RPMI7951 (cell line): ENCODE measurements at places on chromosomes 7 and 10. TPM values are rescaled to one million over a fixed set of nuclear protein-coding genes. Genes with fewer than 3 reads are reported as not detected.

DNA sequence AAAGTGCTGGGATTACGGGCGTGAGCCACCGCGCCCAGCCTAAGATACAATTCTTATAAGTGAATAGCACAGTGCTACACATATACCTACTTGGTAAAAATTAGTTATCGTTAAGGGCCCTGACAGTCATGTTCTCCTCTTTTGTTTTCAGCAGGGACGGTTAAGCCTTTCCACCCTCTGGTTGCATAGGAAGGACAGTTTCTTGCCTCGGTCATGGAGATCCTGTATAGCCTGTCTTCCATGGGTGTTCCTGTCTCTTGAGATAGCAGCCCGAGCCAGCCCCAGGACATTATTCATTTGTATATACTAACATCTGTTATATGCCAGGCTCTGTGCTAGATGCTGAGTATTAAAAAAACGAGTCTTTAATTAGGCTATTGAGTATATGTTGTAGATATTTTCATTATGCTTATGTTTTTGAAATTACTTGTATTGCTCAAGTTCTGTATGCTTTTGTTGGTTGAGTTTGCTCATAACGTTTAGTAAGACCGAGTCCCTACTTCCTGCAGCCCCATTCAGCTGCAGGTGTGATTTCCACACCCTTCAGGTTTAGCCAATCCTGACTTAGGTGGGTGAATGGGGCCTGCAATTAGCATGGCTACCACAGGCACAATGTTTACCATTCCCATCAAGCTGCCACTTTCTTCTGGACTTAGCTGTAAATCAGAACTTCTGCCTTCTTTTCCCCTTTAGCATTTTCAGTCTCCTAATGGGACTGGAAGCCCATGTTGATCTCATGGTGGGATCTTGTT, 24.8 kb downstream of the CCSER2 start:
- no peak for DNase-seq

GRCh38 chr10:45373003-45373575, 927 bp upstream of the ALOX5 start:
- no peak for DNase-seq

DNA sequence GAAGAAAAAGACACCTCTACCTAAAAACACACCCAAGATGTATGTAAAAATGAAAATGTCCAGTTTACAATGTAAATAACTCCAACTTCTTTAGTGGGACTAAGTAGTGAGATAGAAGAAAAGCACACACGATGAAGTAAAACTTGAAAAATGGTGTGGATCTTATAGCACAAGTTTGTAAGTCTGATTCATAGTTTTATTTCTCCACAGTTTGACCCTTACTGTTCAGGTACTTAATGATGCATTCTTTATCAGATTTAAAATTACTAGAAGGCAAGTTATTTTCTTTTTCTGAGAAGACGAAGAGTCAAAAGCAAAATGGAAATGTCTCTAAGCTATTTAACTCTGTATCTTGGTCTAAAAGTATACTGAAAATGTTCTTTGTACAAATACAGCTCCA, 6.1 kb downstream of the NAMPT start:
- DNase-seq, result no peak

- no peak for DNase-seq
Measured at GRCh38 chr7:51731075-51731474, 414.5 kb upstream of the COBL start.

GRCh38 chr7:152108359-152108758, 82.9 kb downstream of the GALNT11 start:
- DNase-seq, result peak; percentile 30

- no peak for DNase-seq
Measured at GRCh38 chr7:138500892-138501291, 40.8 kb downstream of the TRIM24 start.

GRCh38 chr7:20894806-20895205, 108.1 kb upstream of the SP8 start:
- peak; percentile 28 for DNase-seq

DNA sequence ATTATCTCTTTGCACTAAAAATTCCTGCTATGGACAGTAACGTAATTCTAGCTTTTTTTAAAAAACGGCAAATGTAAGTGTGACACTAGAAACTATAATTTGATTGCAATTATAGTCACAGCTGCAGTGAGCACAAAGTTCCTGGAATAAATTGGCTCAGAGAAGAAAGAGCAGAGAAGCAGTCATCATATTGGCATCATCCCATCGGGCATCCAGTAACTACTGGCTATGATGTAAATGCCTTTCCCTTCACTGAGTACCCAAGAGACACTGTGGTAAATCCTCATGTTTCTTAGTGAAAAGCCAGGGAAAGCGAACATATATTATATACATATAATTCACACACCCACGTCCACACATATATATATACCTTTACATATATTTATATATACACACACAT, 43.6 kb downstream of the PIP4K2A start:
- DNase-seq, result no peak

GRCh38 chr10:112842832-112843360, 107.2 kb upstream of the TCF7L2 start:
- peak; percentile 10 for DNase-seq

- DNase-seq, result no peak
Measured at GRCh38 chr10:89248990-89249389, 2.6 kb downstream of the LIPA start.

DNA sequence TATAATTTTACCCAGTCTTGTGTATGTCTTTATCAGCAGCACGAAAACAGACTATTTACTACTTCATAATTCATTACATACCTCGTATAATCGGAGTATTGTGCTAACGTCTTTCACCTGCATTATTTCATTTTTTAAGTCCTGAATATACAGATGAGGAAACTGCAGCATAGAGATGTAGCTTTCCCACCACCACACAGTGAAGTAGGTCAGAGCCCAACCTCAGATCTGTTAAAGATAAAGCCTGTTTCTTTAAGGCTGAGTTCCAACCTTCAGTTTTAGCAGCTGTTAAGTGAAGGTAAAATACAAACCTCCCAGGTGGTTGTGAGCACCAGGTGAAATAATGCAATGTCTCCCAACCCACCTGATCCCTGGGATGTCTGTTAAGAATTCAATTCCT, 2.0 kb upstream of the ADAM12 start:
- no peak for DNase-seq

- no peak for DNase-seq
Measured at GRCh38 chr7:46170792-46171191, 249.7 kb upstream of the IGFBP3 start.

GRCh38 chr7:28239823-28240204, 59.2 kb upstream of the JAZF1 start:
- DNase-seq, result no peak

DNA sequence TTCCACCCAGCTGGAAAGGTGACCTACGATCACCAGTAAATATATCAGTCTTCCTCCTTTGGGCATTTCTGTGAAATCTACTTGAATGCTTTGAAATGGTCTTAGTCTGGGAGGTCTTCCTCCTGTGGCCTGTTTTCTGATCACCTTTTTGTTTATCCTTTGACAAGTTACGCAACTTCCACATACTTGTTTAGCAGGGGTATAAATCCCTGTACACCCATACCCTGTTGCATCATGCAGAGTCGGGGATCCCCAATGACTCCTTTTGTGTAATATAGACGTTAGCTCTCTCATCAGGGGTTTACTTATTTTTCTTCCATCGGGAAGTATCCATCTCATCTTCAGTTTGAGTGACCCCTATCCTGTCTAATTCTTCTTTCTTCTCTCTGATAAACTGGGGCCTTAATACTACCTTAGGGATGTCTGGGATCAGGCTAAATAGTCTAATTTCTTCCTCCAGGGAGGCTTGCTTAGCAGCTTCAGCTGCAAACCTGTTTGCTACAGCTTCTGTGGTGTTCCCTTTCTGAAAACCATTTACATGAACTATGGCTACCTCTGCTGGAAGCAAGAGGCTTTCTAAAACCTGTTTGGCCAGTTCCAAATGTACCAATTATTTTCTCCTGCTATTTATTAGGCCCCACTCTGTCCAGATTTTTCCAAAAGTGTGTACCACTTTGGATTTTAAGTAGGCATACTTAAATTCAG, 25.8 kb downstream of the MAPK8 start:
- DNase-seq, result no peak

GRCh38 chr7:40884241-40884640, 749.4 kb downstream of the SUGCT start:
- no peak for DNase-seq

DNA sequence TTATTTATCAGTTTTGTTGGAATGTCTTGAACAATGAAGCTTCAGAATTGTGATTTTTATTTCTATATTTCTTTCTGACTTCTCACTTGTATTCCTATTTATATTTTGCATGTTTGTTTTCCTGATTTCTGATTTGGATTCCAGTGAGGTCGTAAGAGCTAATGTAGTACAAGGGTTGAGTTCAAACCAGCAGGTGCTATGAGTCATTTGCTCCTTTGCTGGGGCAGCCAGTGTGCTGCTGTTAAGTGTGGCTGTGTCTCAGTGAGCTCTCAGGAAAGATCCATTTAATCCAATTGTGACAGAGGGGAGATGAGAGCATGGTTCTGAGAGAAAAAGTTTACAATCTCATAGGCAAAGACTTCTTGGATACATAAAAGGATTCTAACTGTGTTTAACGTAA, 48.6 kb downstream of the MCU start:
- peak; percentile 32 for DNase-seq

DNA sequence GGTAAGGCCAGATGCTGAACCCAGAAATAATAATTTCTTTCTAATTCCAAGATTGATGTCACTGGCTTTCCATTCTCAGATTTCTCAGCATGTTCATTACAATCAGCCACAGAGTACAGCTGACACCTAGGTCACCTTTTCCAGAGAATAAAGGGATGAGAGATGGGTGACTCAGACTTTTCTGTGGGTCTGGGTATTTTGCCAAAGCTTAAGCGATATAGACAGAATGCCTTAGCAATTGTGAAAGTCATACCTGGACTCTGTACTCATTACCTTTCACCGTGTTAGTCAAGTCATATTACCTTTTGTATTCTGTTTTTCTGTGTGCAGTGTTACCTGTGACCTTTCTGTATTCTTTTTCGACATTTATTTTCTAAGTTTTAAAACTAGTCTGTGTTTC, 10.6 kb upstream of the PRTFDC1 start:
- DNase-seq, result peak; percentile 58

- DNase-seq, result no peak
Measured at GRCh38 chr7:1539181-1539881, 8.8 kb downstream of the MAFK start.

- DNase-seq, result no peak
Measured at GRCh38 chr7:34787586-34787985, 129.6 kb downstream of the NPSR1 start.

DNA sequence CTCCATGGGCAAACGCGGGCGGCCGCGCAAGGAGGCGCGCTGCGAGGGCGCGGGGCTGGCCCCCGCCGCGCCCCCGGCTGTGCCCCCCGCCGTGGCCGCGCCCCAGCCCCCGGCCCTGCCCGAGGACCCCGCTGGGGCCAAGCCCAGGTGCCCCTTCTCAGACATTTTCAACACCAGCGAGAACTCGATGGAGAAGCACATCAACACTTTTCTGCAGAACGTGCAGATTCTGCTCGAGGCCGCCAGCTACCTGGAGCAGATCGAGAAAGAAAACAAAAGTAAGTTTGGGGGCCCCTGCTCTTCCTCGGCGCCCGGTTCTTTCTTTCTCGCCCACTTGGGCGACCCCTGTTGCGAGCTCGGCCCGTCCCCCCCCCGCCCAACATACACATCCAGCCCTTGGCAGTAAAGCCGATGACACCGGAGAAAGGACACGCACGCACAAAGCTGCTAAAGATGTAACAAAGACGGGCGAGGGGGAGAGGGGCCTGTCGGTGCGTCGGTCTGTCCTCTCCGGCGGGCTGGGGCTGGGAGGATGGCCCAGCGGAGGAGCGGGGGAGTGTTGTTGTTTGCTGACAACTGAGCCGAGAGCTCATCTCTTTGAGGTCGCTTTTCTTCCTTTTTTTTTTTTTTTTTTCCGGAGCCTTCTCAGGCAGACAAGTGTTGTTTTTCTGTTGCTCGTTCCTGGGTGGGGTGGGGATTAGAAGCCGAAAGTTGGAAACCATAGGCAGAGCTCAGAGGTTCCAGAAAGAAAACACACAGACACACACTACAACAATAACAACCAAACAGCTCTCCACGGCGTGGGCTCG, 604 bp downstream of the MXI1 start:
- no peak for DNase-seq

DNA sequence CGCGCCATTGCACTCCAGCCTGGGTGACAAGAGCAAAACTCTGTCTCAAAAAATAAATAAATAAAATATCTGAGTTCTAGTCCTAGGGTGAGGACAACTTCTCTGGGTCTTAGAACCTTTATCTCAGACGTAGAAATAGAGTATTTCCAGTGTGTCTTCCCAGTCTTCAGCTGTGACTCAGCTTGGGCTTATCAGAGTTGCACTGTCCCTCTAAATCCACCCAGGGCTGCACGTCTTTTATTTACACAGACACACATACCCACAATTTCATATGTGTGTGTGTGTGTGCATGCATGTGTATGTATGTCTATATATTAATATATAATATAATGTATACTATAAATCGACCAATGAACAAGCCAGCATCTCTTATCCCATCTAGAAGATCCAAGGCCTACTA, 13.0 kb upstream of the PDIA4 start:
- no peak for DNase-seq

GRCh38 chr10:129495256-129495655, 28.2 kb downstream of the MGMT start:
- DNase-seq, result no peak

GRCh38 chr10:30270247-30270646, 78.8 kb downstream of the MTPAP start:
- DNase-seq, result no peak

DNA sequence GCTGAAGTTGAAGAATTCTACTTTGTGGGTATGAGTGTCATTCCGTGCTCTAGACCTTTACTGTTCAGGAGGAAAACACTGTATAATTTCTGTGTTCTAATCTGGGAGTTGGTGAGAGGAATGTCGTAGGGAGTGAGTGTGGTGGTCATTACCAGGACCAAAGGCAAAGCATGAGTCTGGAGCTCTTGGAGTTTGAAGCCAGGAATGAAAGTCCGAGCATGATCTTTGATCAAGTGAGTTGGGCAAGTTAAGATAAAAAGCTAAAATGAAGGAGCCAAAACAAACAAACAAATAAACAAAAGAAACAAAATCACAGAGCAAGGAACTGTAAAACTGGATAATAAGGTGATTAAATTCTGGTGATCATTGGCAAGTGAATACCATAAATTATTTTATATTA, 161.4 kb downstream of the AGMO start:
- DNase-seq, result no peak

- no peak for DNase-seq
Measured at GRCh38 chr7:80748363-80749042, 110.1 kb downstream of the CD36 start.

GRCh38 chr7:100825751-100826513, 1.4 kb downstream of the EPHB4 start:
- DNase-seq, result peak; percentile 65

GRCh38 chr10:77431209-77431611, 206.4 kb downstream of the KCNMA1 start:
- no peak for DNase-seq

- no peak for DNase-seq
Measured at GRCh38 chr7:64888561-64888900, 14.5 kb upstream of the ZNF273 start.

- peak; percentile 70 for DNase-seq
Measured at GRCh38 chr10:88702848-88703597, 3.0 kb upstream of the LIPK start.

GRCh38 chr10:123683459-123683858, 17.3 kb downstream of the GPR26 start:
- no peak for DNase-seq

GRCh38 chr7:132430041-132430855, 146.0 kb downstream of the PLXNA4 start:
- no peak for DNase-seq

The PON1 gene
- not detected in 2 replicates for total RNA-seq

The FAM221A gene
- 0.72 and 1.7 TPM in 2 replicates for total RNA-seq

The PAX4 gene
- not detected in 2 replicates for total RNA-seq

The SPDYE16 gene
- total RNA-seq, result not detected in 2 replicates

The CFAP70 gene
- total RNA-seq, result 0.12 TPM in 1 of 2 replicates, not detected in the other

The IDI1 gene
- 118 and 163 TPM in 2 replicates for total RNA-seq

The PPP1R3C gene
- not detected in 2 replicates for total RNA-seq

The INSYN2A gene
- total RNA-seq, result under 0.01 TPM in 1 of 2 replicates, not detected in the other

The GPR15LG gene
- not detected in 2 replicates for total RNA-seq
